ENCODE measurements at places on chromosomes 3 and 15.

- DNase-seq: no peak
Observed at GRCh38 chr3:192750201-192750600, 22.9 kb upstream of the FGF12 start.

DNA sequence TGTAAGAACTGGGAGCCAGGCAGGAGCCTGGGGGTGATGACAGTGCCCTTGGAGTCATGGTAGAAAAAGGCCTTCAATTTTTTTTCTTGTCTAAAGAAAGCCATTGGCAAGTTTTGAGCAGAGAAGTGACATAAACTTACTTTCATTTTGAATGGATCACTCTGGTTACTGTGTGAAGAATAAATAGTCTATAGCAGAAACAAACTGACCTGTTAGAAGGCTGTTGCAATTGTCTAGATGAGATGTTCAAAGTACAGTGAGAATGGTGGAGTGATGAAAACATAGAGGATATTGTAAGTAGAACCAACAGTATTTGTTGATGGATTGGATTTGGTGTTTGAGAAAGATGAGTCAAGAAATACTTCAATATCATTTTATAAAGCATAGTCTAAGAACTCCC is 439.9 kb downstream of the TBL1XR1 start:
- DNase-seq: no peak

DNA sequence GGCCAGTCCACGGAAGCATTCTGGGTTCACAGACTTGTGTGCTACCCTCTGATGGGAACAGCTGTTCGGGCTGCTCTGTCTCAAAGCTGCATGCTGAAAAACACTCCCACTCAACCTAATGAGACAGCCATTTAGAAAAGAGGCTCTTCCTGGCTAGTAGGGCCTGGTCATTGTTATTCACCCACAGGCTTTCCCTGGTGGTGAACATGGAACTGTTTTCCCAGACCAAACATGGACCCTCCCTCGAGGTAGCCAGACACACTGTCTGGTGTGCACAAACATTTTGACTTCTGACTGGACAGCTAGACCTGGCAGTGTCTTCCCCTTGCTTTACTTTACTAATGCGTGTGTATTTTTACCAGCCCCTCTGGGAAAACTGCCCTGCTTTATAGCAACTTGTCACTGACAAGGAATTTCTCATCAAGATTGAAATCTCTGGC is 39.0 kb downstream of the MECOM start:
- no peak for DNase-seq

- DNase-seq: no peak
Observed at GRCh38 chr15:60486742-60487141, 7.8 kb upstream of the ICE2 start.

GRCh38 chr3:126508564-126508964 is 9.0 kb downstream of the UROC1 start:
- no peak for DNase-seq

DNA sequence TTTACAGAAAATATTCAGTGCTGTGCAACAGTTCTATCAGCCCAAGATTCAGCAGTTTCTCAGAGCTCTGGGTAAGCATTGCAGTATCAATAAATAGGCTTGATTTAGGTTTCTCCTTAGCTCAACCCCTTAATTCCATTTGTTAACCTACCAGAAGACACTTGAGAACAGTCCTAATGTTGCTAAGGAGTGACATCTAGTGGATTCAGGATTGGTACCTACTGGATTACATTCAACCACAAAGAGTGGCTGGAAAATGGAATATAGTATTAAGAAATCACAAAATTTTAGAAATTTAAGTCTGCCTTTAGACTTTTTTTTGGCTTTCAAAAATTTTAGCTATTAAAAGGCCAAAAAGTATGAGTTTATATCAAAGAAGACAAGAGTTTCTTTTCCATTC is 34.7 kb downstream of the POLG start:
- no peak for DNase-seq

GRCh38 chr3:189690237-189690636 is 59.0 kb downstream of the TP63 start:
- DNase-seq: no peak

- no peak for DNase-seq
Observed at GRCh38 chr3:13711911-13712650, 163.2 kb downstream of the FBLN2 start.

- DNase-seq: no peak
Observed at GRCh38 chr3:166955201-166955939, 424.7 kb downstream of the ZBBX start.

GRCh38 chr15:93085692-93086091 is 3.3 kb downstream of the RGMA start:
- no peak for DNase-seq

- no peak for DNase-seq
Observed at GRCh38 chr15:25541228-25541627, 102.4 kb upstream of the UBE3A start.

- no peak for DNase-seq
Observed at GRCh38 chr3:17055374-17056276, 170.9 kb downstream of the PLCL2 start.
